ENCODE measurements at places on chromosomes 1 and 21.
A peak's percentile ranks its signal among the peaks of the same experiment; 100 is the strongest.

DNA sequence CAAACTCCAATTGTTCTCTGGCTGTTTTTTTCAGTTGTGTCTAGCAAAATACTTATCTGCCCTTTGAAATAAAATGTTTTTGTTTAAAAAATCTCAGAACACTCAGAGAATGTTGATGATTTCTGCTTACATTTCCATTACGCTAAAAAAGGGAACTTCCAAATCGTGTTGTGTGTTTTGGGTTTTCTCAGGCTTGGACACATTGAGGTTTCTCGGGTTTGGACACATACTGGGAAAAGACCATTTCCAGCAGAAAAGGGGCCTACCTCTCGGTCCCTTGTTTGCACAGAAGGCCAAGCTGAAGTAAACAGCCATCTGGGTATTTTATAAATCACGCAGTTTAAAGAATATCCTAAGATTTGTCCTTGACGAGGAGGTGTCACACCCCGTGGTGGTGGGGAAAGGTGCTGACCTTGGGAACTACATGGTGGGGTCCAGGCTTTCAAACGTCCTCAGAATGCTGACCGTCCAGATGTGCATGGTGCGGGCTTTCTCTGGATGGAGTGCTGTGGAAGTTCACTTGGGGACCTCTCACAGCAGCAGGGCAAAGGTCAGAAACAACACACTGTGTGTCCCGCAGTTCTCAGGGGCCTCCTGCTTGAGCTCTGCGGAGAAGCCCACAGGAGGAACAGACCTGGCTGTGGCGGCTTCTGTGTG lies 67.8 kb downstream of the SLC37A1 start:
- H3K4me1 ChIP-seq: no peaks in the 10 kb centered on the region
- peaks cover 26% of the 10 kb centered on the region for H3K36me3 ChIP-seq
- H3K27ac ChIP-seq: no peak overlapping the region
- H3K4me3 ChIP-seq: no peak overlapping the region

- DNase-seq: no peak
- H3K27ac ChIP-seq: peak overlapping the region; percentile 57
- H3K4me1 ChIP-seq: peaks cover 67% of the 10 kb centered on the region
Measured at GRCh38 chr1:159005161-159005560, 4.5 kb upstream of the IFI16 start.

- no peak overlapping the region for H3K27ac ChIP-seq
- no peaks in the 10 kb centered on the region for H3K4me1 ChIP-seq
- no peaks in the 10 kb centered on the region for H3K36me3 ChIP-seq
- DNase-seq: no peak
Measured at GRCh38 chr1:51088474-51088873, 13.6 kb upstream of the C1orf185 start.

DNA sequence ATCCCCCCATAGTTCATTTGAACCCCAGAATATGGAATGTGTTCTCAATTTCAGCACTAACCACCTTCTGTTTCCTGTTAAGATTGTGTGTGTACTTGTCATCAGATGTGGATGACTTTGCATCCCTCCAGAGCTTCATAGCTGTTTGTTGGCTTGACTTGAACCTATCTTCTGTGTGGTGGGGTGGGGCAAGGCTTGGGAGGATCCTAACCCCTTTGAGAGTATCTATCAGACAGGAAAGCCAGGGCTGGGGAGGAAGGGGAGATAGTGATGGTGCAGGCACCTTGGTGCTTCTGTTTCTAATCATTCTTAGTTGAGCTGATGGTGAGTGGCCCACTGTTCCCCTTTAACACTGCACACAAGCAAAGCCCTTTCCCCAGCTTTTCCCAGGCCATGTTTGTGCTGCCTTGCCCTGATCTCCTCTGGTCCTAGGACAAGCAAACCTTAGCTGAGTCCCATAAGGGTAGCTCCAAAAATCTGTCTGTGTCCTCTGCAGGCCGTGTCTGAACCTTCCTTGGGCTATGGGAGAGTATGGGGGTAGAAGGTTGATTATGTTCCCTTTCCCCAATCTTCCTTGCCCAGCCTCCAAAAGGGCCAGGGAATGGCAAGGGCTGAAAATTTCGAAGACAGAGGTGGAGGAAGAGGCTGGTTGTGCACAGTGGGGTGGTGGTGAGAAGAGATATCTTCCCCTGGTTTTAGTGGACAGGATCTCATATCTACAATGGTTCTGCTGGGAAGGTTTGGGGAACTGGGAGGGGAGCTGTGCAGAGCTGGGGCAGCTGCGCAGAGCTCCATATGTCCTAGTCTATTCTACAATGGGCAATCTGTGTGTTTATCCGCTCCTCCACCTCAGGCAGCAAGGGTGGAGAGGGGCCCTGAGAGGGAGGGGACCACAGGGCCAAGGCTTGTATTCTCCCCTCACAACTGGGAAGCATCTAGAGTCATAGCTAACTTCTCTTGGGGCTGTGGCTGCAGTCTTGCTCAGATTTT lies 1.4 kb downstream of the NHLH1 start:
- no peak overlapping the region for H3K4me3 ChIP-seq
- H3K36me3 ChIP-seq: no peaks in the 10 kb centered on the region
- DNase-seq: no peak
- no peaks in the 10 kb centered on the region for H3K4me1 ChIP-seq
- H3K27ac ChIP-seq: no peak overlapping the region
- no peaks in the 10 kb centered on the region for H3K27me3 ChIP-seq

DNA sequence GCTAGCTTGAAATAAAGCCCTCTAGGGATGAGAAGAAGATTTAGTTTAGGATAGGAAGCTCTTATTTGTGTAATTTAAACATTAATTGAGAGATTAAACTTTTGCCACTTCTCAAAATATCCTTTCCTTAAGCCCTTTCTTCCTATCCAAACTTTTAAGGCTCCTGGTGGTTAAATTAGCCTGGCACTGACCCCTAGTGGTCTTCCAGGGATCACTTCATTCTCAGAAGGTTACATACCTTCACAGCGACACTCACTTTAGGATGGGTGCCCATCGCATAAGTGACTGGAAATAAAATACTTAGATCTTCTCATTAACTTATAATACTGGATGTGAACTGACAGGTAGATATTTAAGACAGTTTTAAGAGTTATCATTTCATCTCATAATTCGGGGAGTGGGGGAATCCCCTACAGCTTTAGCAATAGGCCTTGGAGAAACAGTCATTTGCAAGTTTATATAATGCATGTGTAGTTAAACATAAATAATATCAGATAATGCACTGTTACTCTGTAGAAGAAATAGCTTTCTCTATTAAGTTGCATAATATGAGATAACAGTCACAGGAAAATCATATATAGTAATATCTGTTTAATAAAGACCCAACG lies 7.4 kb downstream of the LHX9 start:
- H3K4me3 ChIP-seq: no peak overlapping the region
- H3K27me3 ChIP-seq: peaks cover 74% of the 10 kb centered on the region
- H3K36me3 ChIP-seq: no peaks in the 10 kb centered on the region
- peaks cover 1% of the 10 kb centered on the region for H3K4me1 ChIP-seq
- H3K27ac ChIP-seq: no peak overlapping the region
- DNase-seq: peak; percentile 53

- H3K4me1 ChIP-seq: peaks cover 52% of the 10 kb centered on the region
- no peaks in the 10 kb centered on the region for H3K27me3 ChIP-seq
- DNase-seq: no peak
Measured at GRCh38 chr1:232627645-232628334, 2.1 kb downstream of the SIPA1L2 start.

DNA sequence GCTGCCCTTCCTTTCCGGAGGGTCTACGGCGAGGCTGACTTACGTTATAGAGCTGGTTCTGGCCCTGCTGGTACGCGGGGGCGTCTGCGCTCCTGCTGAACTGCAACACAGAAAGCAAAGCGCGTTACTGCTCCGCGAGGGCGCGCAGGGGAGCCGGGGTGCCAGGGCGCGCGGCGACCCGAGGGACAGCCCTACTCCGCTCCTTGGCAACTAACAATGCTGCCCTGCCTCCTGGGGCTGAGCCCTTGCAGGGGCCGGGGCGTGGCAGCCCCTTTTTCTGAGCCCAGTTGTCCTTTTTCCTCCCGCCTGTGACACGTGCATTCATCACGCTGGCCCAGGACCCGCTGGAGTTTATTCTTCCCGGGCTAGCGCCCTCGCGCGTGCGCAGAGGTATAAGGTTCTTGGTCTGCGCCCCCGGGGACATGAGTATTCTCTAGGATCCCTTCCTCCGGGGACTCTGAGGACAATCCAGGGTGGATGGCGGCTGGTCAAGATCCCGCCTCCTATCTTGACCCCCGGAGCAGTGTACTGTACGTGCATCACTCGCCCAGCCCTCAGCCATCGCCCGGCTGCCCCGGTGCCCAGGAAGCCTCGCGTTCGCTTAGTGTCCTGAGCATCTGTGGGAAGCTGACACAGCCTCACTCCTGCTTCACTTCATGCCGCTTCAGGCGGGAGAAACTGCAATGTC lies 78.9 kb downstream of the CD247 start:
- H3K4me1 ChIP-seq: peaks cover 10% of the 10 kb centered on the region
- no peaks in the 10 kb centered on the region for H3K36me3 ChIP-seq
- H3K27ac ChIP-seq: no peak overlapping the region

DNA sequence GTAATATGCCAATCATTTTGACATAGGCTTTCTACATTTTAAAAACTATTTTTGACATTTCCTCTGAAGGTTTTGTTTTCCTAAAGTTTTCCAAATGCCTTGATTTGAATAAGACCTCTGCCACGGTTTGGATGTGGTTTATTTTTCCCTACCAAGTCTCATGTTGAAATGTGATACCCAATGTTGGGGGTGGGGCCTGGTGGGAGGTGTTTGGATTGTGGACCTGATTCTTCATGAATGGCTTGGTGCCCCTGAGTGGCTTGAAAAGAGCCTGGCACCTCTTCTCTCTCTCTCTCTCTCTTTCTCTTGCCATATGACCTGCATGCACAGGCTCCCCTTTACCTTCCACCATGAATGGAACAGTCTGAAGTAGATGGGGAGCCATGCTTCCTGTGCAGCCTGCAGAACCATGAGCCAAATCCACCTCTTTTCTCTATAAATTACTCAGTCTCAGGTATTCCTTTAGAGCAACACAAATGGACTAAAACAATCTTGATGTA lies 14.8 kb downstream of the MMEL1 start:
- no peak overlapping the region for H3K27ac ChIP-seq
- no peaks in the 10 kb centered on the region for H3K36me3 ChIP-seq
- H3K27me3 ChIP-seq: no peaks in the 10 kb centered on the region
- no peak overlapping the region for H3K4me3 ChIP-seq
- DNase-seq: no peak

- no peak overlapping the region for H3K27ac ChIP-seq
- H3K4me3 ChIP-seq: no peak overlapping the region
- peaks cover 5% of the 10 kb centered on the region for H3K36me3 ChIP-seq
- no peak for DNase-seq
- no peaks in the 10 kb centered on the region for H3K27me3 ChIP-seq
Measured at GRCh38 chr1:32128479-32128878, 20.6 kb downstream of the KPNA6 start.

- H3K36me3 ChIP-seq: no peaks in the 10 kb centered on the region
- H3K4me3 ChIP-seq: no peak overlapping the region
- no peaks in the 10 kb centered on the region for H3K27me3 ChIP-seq
- peak overlapping the region; percentile 97 for H3K27ac ChIP-seq
- H3K4me1 ChIP-seq: peaks cover 5% of the 10 kb centered on the region
- no peak for DNase-seq
Measured at GRCh38 chr1:3079381-3080052, 10.5 kb downstream of the PRDM16 start.

- no peaks in the 10 kb centered on the region for H3K27me3 ChIP-seq
- H3K36me3 ChIP-seq: no peaks in the 10 kb centered on the region
- H3K4me1 ChIP-seq: no peaks in the 10 kb centered on the region
- H3K4me3 ChIP-seq: no peak overlapping the region
- DNase-seq: no peak
- no peak overlapping the region for H3K27ac ChIP-seq
Measured at GRCh38 chr1:165516469-165516868, 27.3 kb upstream of the LRRC52 start.

DNA sequence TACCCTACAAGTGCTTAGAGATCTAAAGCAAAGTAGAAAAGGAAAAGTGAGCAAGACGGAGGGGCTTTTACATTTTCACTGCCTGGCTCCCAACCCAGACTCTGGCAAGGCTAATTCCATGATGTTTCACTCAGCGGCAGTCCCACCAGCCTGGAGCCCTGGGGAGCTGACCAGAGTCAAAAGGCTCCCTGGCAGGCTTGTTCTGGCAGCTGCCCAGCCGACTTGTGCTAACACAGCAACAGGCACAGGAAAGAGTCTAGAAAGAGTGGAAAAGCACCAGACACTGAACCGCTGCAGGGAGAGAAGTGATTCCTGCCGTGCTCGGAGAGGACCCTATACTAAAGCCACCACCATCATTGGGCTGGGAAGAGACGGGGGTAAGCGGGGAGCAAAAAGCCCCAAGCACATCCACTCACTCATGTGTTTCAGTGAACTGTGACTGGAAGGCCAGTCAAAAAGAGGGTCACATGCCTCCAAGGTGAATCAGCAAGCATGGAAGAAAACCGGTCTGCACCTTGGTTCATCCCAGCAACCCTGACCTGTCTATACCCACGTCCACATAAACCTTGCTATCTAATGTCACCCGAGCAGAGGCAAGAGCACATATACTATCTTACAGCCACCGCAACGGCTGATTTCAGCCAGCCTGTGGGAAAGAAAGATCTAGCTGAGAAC lies 8.0 kb downstream of the SMIM12 start:
- H3K4me1 ChIP-seq: no peaks in the 10 kb centered on the region
- no peaks in the 10 kb centered on the region for H3K27me3 ChIP-seq
- no peaks in the 10 kb centered on the region for H3K36me3 ChIP-seq
- no peak overlapping the region for H3K4me3 ChIP-seq
- peak overlapping the region; percentile 62 for H3K27ac ChIP-seq

- no peaks in the 10 kb centered on the region for H3K36me3 ChIP-seq
- H3K4me3 ChIP-seq: no peak overlapping the region
- H3K27me3 ChIP-seq: no peaks in the 10 kb centered on the region
Measured at GRCh38 chr21:21373969-21374368, 375.8 kb downstream of the NCAM2 start.

DNA sequence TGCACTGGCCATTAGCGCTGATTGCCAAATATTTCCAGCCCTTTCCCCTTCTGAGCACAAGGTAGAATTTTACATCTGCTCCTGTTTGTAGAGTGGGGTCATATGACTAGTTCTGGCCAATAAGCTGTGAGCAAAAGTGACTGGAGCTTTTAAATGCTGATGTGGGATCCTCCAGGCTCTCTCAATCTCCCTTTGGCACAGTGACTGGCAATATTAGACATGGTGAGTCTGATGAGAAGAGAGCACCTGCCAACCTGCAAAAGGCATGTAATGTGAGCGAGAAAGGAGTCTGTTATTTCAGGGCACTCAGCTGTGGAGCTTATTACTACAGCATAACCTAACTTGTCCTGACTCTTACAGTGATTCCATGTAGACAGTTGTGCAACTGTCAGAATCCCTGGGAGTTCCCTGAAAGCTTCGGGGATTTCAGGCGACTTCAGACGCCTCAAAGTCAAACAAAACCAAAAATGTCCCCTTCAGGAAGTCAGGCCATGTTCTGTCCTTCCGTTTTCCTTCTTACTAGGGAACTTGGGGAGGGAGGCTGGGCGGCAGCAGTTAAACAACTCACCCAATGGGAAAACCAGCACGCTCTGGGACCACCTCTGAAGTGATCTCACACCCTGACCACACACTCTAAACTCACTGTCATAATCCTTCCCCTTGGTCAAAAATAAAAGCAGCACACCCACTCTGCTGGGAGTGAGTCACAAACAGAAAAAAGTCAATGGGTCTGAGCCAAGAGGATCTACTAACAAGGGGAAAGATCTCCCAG lies 3.6 kb upstream of the RASSF5 start:
- peak overlapping the region; percentile 57 for H3K27ac ChIP-seq
- no peak for DNase-seq
- H3K4me1 ChIP-seq: peaks cover 5% of the 10 kb centered on the region
- H3K4me3 ChIP-seq: no peak overlapping the region
- no peaks in the 10 kb centered on the region for H3K36me3 ChIP-seq
- H3K27me3 ChIP-seq: peaks cover 24% of the 10 kb centered on the region

All from tibial nerve (tissue), 4 donors.